ENCODE measurements at places on chromosomes 5 and 9. TPM values are rescaled to one million over a fixed set of nuclear protein-coding genes. Genes with fewer than 3 reads are reported as not detected.

DNA sequence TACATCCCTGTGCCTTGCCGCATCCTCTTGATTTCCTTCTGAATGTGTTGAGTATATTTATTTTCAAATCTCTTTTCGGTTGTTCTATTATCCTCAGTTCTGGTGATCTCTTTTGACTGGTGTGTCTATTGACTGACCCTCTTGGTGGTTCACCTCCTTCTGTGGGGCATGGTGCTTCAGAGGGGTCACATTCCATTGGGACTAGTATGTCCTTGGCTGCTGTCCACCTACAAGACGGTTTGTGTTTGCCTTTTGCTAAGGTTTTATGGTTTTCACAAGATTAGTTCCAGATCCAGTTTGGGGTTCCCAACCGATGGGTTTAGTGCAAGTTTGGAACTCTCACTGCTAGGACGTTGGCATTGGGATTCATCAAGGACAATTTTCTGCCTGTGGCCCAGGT is 66.6 kb downstream of the PHF2 start:
- no peak for DNase-seq

TAF11L5 gene
- total RNA-seq, result not detected

GRCh38 chr5:157350939-157351801 is 85.2 kb downstream of the CYFIP2 start:
- no peak for DNase-seq

GRCh38 chr9:78775696-78776295 is 478.9 kb downstream of the PSAT1 start:
- DNase-seq, result no peak

GRCh38 chr5:146082798-146083197 is 22.6 kb downstream of the PLAC8L1 start:
- no peak for DNase-seq

- peak; percentile 71 for DNase-seq
Observed at GRCh38 chr9:35736201-35736633, 3.8 kb downstream of the CREB3 start.

- DNase-seq, result no peak
Observed at GRCh38 chr9:7284517-7284916, 515.1 kb downstream of the DMAC1 start.

FRMPD1 gene
- total RNA-seq, result 0.06 TPM

- no peak for DNase-seq
Observed at GRCh38 chr5:53766673-53767072, 206.2 kb downstream of the NDUFS4 start.

FGF10 gene
- total RNA-seq, result 11.3 TPM

DNA sequence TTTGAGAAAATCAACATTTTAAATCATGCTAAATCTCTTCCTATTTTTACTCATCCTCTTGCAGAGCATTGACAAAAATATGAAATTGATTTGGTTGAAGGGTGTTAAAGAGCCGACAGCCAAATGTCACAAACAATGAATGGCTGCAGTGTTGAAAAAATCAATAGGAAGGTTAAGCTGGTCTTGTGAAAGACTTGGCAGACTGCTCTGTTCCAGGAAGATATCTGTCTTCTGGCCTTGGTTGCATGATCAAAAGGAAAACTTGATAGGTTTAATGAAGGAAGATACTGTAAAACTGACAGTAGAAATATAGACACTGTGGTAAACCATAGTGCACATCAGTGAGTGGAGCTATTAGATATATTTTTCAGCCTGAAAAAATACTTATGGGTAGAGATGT is 103.6 kb downstream of the PBX3 start:
- DNase-seq, result no peak

NME5 gene
- 2.1 TPM for total RNA-seq

BARHL1 gene
- not detected for total RNA-seq

- DNase-seq, result no peak
Observed at GRCh38 chr5:59285300-59286016, 608.1 kb downstream of the PDE4D start.

SLC9A3 gene
- 0.97 TPM for total RNA-seq

DNA sequence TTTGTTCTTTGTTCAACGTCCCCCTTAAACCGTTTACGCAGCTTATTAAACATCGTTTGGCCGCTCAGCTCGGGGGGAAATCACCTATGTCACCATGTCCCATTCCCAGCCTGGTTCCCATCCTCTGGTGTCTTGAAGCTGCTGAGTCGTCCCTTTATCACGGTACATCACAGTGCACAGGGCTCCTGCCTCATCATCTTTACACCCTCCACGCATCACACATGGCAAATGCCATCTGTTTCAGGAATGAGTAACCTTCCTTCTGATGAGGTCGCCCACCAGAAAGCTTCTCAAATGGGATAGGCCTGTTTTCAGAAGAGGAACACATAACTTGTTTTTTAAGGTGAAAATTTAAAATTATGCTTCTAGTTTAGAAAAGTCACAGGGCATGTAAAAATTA is 7.9 kb upstream of the LHX6 start:
- no peak for DNase-seq

- DNase-seq, result no peak
Observed at GRCh38 chr5:30871196-30871595, 322.3 kb upstream of the CDH6 start.

DNA sequence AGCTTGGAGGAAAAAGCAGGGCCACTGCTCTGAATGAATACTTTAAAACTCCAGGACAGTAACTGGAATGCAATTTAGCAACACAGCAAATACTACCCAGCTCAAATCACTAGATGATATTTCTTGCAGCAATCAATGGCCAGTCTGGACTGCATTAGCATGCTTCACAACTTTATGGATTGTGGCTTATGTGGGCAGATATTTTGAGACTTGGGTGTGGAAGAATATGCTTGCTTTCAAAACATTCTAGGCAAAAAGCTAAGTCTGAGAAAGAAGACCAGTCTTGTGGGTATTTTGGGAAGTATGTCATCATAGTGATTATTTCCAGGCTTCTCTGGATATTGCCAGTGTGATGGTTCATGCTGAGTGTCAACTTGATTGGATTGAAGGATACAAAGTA is 3.1 kb downstream of the RANBP3L start:
- DNase-seq, result no peak

GRCh38 chr9:88818495-88819201 is 172.6 kb upstream of the S1PR3 start:
- no peak for DNase-seq

NXNL2 gene
- total RNA-seq, result 0.78 TPM

GRCh38 chr5:81334304-81335061 is 33.1 kb downstream of the ZCCHC9 start:
- DNase-seq, result no peak

DNA sequence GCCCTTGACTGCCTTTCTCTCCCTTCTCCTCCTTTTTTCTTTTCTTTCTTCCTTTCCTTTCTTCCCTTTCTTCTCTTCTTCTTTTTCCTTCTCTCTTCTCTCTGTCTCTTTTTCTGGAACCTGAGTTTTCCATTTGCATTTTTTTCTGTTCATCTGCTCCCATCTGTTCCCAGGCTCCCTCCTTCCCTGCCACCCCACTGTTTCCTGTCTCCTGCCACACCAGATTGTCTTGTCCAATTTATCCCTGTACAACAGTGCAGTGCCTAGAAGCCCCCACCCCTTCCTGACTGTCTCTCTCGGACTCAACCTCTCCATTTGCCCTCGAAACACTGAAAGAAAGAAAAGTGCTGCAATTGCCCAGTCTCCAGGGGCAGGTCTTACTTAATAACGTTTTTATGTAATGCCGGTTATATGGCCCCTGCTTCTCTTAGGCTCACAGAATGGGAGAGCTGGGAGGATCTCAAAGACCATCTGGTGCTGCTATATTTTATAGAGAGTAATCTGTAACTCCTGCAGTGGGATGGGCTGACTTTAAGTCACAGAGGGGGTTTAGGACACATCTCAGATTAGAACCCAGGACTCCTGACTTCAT is 101.4 kb downstream of the RALGPS1 start:
- no peak for DNase-seq

GPR150 gene
- total RNA-seq, result 0.23 TPM

- DNase-seq, result no peak
Observed at GRCh38 chr5:88509403-88509802, 240.8 kb upstream of the TMEM161B start.

PCDHB14 gene
- total RNA-seq, result 10.1 TPM

GRCh38 chr5:170372971-170373370 is 16.2 kb downstream of the KCNMB1 start:
- DNase-seq, result no peak

TSSK1B gene
- total RNA-seq, result 0.18 TPM

GRCh38 chr5:150622157-150622556 is 18.3 kb upstream of the SYNPO start:
- DNase-seq, result no peak

DNA sequence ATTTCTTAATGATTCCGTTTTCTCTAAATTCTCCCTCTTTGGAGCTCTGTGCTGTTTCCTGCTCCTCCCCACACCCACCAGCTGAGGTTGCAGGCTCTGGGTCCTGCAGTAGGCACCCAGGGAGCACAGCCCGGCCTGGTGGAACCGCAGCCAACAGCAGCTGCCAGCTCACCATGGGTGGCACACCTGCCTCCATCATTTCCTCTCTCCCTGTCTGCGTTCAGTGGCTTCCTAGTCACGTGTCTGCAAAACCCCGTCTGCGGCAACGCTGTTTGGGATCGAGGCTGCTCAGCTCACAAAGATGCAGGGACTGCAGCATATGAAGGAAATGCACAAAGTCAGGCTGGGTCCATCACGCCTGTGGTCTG is 367.8 kb downstream of the IRX2 start:
- no peak for DNase-seq

All from aorta (tissue), 5 donors.